Activated T-cell treated with anti-CD3 and anti-CD28 coated beads, Interleukin-2, amount 50 U/mL, for 72 hours (primary cell): ENCODE measurements at places on chromosomes 11 and 22. TPM values are rescaled to one million over a fixed set of nuclear protein-coding genes. Genes with fewer than 3 reads are reported as not detected.
A peak's percentile ranks its signal among the peaks of the same experiment; 100 is the strongest.

The CCDC157 gene
- total RNA-seq: 3.7 TPM

- peaks cover 40% of the 10 kb centered on the region for H3K4me1 ChIP-seq
- no peaks in the 10 kb centered on the region for H3K27me3 ChIP-seq
- H3K4me3 ChIP-seq: no peak overlapping the region
- peaks cover 24% of the 10 kb centered on the region for H3K36me3 ChIP-seq
- H3K27ac ChIP-seq: peak overlapping the region; percentile 99
- no peak for DNase-seq
Measured at GRCh38 chr22:36881504-36882245, 20.9 kb downstream of the NCF4 start.

GRCh38 chr11:78856211-78856610 is 281.5 kb upstream of the NARS2 start:
- no peak overlapping the region for H3K4me3 ChIP-seq
- H3K27me3 ChIP-seq: no peaks in the 10 kb centered on the region

DNA sequence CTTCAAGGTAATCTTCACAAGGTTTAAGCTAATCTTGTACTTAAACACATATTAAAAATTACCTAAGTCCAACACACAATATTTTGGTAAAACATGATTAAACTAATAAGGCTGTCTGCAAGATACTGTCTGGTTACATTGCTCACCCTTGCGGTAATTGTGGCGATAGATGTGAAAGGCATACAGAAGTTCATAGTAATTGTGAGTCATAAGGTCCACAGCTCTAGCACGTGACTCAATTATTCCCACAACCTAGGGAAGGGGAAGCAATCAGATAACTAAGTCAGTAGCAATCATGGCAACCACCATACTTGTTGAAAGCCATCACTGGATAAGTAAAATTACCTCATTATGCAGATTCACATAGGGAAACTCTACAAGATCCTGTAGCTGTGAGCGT is 30.5 kb upstream of the FNBP4 start:
- H3K4me1 ChIP-seq: peaks cover 18% of the 10 kb centered on the region
- H3K27me3 ChIP-seq: no peaks in the 10 kb centered on the region
- peak; percentile 65 for DNase-seq
- peak overlapping the region; percentile 94 for H3K27ac ChIP-seq
- peak overlapping the region; percentile 38 for H3K4me3 ChIP-seq
- H3K36me3 ChIP-seq: peaks cover 9% of the 10 kb centered on the region

The OR52A1 gene
- total RNA-seq: not detected

GRCh38 chr11:63537293-63538101 is 889 bp downstream of the PLAAT4 start:
- no peaks in the 10 kb centered on the region for H3K27me3 ChIP-seq
- H3K27ac ChIP-seq: peak overlapping the region; percentile 83
- DNase-seq: peak; percentile 34
- H3K4me1 ChIP-seq: peaks cover 83% of the 10 kb centered on the region
- H3K4me3 ChIP-seq: peak overlapping the region; percentile 91

The DYNC2H1 gene
- 1.5 TPM for total RNA-seq

DNA sequence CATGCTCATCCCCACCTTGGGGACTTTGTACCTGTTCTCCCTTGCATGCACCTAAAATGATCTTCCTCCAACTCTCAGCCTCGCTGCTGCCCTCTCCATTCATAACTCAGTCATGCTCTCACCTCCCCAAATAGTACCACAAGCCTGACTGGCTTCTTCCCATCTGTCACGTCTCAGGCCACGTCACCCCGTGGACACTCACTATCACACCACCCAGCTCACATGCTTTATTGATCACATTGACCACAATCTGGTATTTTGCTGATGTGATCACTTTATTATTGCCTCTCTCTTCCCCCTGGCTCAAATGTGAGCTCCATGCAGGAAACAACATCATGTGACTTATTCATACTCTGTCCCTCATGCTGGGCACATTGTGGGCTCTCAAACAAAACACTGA is 9.2 kb upstream of the SGSM1 start:
- no peak for DNase-seq
- H3K27me3 ChIP-seq: no peaks in the 10 kb centered on the region
- H3K27ac ChIP-seq: no peak overlapping the region
- no peak overlapping the region for H3K4me3 ChIP-seq
- peaks cover 5% of the 10 kb centered on the region for H3K4me1 ChIP-seq
- H3K36me3 ChIP-seq: no peaks in the 10 kb centered on the region

GRCh38 chr11:88367310-88367709 is 29.8 kb upstream of the CTSC start:
- no peaks in the 10 kb centered on the region for H3K27me3 ChIP-seq
- H3K36me3 ChIP-seq: no peaks in the 10 kb centered on the region
- no peak overlapping the region for H3K27ac ChIP-seq
- H3K4me3 ChIP-seq: no peak overlapping the region
- no peak for DNase-seq

- peaks cover 9% of the 10 kb centered on the region for H3K4me1 ChIP-seq
- DNase-seq: no peak
- H3K4me3 ChIP-seq: no peak overlapping the region
- no peaks in the 10 kb centered on the region for H3K36me3 ChIP-seq
- no peaks in the 10 kb centered on the region for H3K27me3 ChIP-seq
Measured at GRCh38 chr11:77172666-77172982, 44.6 kb downstream of the MYO7A start.

The OR4C13 gene
- total RNA-seq: not detected

The MYH9 gene
- 662 TPM for total RNA-seq

GRCh38 chr11:102192349-102193066 is 82.3 kb downstream of the YAP1 start:
- no peak overlapping the region for H3K4me3 ChIP-seq
- H3K27me3 ChIP-seq: peaks cover 19% of the 10 kb centered on the region
- no peaks in the 10 kb centered on the region for H3K36me3 ChIP-seq
- no peaks in the 10 kb centered on the region for H3K4me1 ChIP-seq

The SAA2 gene
- 0.38 TPM for total RNA-seq

- H3K4me3 ChIP-seq: no peak overlapping the region
- DNase-seq: no peak
- no peaks in the 10 kb centered on the region for H3K36me3 ChIP-seq
Measured at GRCh38 chr11:116460156-116460920, 312.4 kb downstream of the BUD13 start.

The HBB gene
- not detected for total RNA-seq

- peaks cover 14% of the 10 kb centered on the region for H3K4me1 ChIP-seq
- peak overlapping the region; percentile 19 for H3K27ac ChIP-seq
- peak overlapping the region; percentile 89 for H3K4me3 ChIP-seq
- peak; percentile 95 for DNase-seq
- no peaks in the 10 kb centered on the region for H3K27me3 ChIP-seq
- no peaks in the 10 kb centered on the region for H3K36me3 ChIP-seq
Measured at GRCh38 chr22:31970490-31971444, 26.4 kb downstream of the YWHAH start.

The SHANK3 gene
- 0.19 TPM for total RNA-seq

DNA sequence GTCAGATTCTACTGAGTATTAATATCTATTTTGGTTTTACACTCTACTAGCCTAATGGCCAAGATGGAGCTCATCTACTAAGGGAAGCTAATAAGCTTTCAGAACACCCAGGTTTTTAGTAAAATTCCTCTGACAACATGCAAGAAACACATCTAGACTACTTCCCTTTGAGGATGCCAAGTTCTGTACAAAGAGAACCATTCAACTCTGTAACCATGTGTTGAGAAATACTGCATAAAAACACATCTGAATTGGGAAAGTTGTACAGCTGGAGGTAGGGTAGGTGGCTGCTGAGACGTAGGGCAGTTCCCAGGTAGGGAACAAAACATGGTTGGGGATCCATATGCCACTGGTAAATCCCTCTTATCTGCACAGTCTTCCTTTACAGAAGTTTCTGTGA is 66.2 kb downstream of the SC5D start:
- no peaks in the 10 kb centered on the region for H3K4me1 ChIP-seq
- no peaks in the 10 kb centered on the region for H3K27me3 ChIP-seq
- no peak for DNase-seq
- no peak overlapping the region for H3K27ac ChIP-seq

- no peaks in the 10 kb centered on the region for H3K4me1 ChIP-seq
- H3K4me3 ChIP-seq: no peak overlapping the region
- H3K36me3 ChIP-seq: no peaks in the 10 kb centered on the region
- no peaks in the 10 kb centered on the region for H3K27me3 ChIP-seq
Measured at GRCh38 chr22:19816372-19817119, 38.1 kb downstream of the GNB1L start.

DNA sequence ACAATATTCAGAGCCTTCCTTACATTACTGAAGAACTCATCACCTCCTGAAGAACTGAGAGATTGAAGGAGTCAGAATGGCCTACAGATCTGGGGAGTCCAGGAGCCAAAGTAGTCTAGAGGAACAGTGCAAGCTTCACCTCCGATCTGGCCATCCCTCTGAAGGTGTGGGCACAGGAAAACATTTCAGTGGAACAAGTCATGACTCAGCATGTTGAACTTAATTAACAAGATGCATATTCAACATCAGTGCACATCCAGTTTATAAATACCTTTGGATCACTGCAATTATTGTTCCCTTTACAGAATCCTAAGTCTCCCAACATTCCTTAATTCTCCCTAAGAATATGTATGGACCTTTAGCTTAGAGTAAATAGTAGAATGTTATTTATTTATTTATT is 25.5 kb downstream of the PAAF1 start:
- DNase-seq: no peak
- H3K36me3 ChIP-seq: peaks cover 6% of the 10 kb centered on the region
- H3K27ac ChIP-seq: no peak overlapping the region
- H3K4me3 ChIP-seq: no peak overlapping the region

DNA sequence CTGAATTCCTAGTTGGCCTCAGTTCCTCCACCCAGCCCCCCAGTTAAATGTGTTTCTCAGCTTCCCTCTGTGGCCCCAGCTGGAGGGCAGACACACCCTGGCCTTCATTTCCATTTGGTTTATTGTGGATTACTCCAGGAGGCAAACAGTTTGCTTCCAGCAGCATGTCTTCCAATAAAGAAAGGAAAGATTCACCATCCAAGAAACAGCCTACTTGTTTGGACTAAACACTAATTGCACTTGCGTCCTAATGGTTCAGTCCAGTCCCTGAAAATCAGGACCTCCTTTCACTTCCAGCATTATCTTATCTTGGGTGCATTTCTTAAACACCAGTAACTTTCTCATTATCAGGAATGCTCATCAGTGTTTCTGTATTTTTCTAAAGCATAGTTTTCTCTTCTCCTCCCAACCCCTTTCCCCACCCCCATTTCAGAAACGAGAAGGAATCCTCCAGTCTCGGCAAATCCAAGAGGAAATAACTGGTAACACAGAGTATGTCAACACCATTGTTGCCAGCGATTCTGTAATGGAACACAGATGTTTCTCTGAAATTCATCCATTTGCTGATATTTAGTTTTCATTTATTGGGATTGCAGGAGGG is 130.9 kb downstream of the PARVA start:
- H3K27ac ChIP-seq: no peak overlapping the region
- no peak for DNase-seq
- no peaks in the 10 kb centered on the region for H3K36me3 ChIP-seq
